Spleen (tissue), 13 donors: ENCODE measurements at places on chromosomes 1 and 21. TPM values are rescaled to one million over a fixed set of nuclear protein-coding genes. Genes with fewer than 3 reads are reported as not detected.
A peak's percentile ranks its signal among the peaks of the same experiment; 100 is the strongest.

GRCh38 chr21:31460980-31461379 lies 116.9 kb upstream of the TIAM1 start:
- no peak for DNase-seq

DNA sequence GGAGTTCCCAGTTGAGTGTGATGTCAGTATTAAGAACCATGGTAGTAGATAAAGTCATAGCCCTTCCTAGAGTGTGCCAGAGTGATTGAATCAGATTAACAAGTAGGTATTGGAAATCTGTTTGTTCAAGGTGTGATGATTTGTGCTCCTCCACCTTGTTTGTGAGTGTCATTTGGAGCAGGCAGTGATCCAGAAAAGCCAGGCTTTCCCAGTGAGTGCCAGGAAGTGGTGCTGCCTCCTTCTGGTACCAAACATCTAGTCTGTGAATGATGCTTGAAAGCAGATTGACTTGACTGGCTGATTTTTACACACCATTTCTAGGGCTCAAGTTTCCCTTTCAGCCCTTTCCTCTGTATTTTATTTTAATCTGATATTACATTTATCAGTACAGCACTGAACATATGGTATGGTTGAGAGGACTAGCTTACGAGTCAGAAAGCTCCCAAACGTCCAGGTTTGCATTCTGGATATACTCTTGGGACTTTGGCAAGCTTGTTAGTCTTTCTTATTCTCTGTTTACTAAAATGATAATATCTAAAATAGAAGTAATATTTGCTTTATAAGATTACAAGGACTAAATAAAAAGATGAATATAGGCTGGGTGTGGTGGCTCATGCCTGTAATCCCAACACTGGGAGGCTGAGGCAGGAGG lies 100.7 kb downstream of the PATJ start:
- no peak for DNase-seq

DNA sequence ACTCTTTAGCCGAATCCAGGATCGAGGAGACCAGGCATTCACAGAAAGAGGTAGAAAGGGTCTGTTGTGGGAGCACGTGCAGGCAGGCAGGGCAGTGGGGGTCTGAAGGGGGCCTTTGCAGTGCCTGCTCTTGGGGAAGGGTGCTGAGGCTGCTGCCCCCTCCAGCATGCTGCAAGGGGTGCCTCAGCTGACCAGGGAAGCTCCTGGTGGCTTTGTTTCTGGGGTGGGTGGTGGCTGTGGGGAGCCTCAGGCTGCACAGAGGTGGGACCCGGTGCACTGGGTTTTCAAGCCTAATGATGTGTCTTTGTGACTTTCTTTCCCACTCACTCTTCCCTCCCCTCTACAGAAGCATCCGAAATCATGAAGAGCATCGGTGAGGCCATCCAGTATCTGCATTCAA lies 41.5 kb upstream of the IL19 start:
- DNase-seq, result no peak

DNA sequence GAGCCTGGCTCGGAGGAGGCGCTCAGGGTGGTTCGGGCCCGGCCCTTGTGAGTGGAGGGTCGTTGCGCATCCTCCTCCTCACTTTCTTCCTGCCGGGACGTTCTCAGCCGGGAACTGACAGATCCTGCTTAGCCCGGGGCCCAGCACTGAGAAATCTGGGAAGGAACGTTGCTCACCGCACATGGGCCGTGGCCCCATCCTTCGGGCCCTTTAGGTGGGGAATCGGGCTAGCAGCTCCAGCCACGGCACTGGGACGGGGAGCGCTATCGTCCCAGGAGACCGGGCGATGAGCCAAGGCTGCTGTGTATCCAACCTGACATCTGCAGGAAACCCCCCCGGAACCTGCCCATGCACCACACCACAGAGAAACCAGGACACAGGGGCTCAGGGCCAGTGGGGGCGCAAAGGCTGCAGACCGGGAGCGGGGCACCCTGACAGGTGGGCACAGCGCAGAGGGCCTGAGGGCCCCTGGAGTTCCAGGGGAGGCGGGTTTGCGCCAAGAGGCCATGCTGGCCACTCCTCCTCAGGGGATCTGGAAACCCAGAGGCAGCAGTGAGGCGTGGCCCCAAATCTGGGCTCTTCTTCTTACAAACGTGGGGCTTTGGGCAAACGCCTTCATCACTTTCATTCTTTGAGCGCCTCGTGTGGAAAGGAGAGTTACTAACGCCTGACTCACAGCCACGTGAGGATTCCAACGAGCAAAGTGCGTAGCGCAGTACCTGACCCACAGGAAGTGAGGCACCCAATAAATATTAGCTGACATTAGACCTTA lies at the start of gene SH2D5:
TSS of gene SH2D5 (minus strand) at position 116 of the 772 bp plus-strand sequence. CDS start 4,659 bp downstream, outside the sequence.
- DNase-seq, result no peak

DNA sequence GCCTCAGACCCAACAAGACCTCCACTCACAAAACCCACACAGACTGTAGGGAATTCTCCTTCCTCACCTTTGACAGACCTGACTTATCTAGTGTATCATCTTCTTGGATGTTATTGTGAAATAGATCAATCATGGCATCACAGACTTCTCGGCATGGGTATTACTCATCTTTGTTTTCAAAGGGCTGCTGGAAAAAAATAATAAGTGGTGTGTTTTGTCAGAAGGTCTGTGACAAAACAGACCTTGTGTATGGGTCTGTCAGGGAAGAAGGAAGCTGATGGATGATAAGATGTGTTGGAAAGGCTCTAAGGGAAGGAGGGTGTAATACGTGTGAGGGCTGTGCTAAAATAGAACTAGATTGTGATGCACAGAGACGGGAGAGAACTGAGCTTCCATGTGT lies 13.9 kb upstream of the S100A7 start:
- no peak for DNase-seq

DNA sequence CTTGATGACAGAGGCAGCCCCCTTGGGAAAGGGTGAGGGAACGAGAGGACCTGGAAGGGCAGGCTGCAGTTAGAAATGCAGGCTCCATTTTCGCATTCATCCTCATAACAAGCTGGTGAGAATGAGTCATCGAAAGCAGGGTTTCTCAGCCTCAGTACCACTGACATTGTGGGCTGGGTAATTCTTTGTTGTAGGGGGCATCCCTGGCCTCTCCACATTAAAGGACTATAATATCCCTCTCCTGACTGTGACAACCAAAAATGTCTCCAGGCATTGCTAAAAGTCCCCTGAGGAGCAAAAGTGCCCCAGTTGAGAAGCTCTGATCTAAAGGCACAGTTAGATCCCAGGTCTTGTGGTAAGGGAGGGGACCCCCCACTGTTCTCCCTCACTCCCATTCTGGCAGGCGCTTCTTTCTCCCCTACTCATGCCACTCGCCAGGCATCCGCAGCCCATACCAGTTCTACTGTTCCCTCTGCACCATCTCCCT lies 20.4 kb downstream of the KCNN3 start:
- DNase-seq, result no peak

DNA sequence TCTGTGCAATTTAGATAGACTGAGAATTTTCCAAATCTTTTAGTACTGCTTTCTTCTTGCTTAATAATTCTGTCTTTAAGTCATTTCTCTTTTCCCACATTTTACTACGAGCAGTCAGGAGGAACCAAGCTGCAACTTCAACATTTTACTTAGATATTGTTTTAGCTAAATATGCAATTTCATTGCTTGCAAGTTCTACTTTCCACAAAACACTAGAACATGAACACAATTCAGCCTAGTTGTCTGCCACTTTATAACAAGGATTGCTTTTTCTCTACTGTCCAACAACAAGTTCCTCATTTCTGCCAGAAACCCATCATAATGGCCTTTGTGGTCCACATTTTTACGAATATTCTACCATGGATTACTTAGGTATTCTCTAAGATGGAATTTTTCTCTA lies 36.6 kb downstream of the SORT1 start:
- DNase-seq, result no peak

DNA sequence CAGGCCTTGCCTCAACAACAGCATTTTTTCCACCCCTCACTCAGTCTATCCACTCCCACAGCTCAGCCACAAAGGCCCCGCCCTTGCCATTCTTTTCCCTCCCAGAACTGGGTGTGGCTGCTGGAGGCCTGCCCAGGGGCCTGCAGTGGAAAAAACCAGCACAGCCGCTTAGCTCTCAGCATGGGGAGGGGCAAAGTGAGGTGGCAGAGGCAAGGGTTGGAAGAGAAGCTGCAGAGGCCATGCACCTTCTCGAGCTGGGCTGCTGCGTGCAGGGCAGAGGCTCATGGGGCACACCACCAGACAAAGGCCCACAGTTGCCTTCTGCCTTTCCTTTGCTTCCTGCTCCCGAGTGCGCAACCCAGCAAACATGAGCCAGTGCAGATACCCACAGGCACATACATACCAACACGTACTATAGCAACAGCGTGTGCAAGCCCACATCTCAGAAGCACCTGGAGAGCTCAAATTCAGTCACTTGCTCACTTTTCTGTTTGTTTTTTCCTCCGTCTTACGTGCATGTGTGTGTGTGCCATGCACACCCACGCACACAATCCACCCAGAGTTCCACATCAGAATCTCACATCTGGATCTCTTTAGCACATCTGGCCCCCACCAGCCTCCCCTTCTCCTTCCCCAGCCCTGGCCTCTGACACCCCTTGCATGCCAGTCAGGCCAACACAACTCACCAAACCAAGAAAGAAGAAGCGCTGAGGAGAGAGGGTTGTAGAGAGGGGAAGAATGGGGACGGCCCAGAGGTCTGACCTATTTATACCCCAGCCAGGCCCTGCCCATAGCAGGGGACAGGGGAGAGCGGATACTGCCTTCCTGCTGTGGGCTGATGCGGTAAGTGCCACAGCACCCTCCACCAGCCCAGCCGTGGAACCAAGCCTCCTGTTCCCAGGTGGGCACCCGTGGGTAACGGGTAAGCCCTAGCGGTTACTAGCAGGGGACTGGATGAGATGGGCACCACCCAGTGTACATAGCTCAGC lies at the start of gene S100A4:
TSS of gene S100A4 (minus strand) at position 740 of the 989 bp plus-strand sequence. CDS start 1,012 bp downstream, outside the sequence.
- DNase-seq, result peak; percentile 93

DNA sequence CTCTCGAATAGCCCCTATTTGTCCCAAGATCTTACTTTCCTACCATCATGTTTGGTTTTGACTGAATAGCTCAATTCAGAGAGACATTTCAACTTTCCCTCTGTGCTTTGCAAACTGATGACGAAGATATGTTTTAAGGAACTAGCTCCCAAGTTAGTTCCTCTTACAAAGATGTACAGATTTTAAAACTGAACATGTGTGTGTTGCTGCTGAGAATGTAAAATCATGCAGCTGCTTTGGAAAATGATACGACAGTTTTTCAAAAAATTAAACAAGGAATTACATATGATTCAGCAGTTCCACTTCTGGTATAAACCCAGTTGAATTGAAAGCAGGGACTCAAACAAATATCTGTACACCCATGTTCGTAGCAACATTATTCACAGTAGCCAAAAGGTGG lies 33.6 kb downstream of the KIF26B start:
- no peak for DNase-seq

DNA sequence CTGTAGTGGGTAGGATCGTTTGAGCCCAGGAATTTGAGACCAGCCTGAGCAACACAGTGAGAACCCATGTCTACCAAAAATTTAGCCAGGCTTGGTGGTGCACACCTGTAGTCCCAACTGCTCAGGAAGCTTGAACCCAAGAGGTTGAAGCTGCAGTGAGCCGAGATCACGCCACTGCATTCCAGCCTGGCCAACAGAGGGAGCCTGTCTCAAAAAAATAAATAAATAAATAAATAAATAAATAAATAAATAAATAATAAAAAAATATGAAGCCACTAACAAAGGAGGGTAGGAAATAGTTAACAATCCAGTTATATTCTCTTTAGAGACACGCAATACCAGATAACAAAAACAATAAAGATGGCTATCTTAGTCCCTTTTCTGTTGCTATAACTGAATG lies 11.9 kb upstream of the CBR3 start:
- no peak for DNase-seq

Gene GJA9
- polyA plus RNA-seq, result not detected

Gene DCDC2B
- not detected for polyA plus RNA-seq

Gene C1orf116
- 0.02 TPM for polyA plus RNA-seq

Gene PCBP3
- polyA plus RNA-seq, result 16.4 TPM

Gene DCST1
- not detected for polyA plus RNA-seq

Gene NRIP1
- 6.5 TPM for polyA plus RNA-seq

Gene LRRC39
- 0.96 TPM for polyA plus RNA-seq

Gene C1orf53
- polyA plus RNA-seq, result 3.2 TPM

Gene LCE6A
- not detected for polyA plus RNA-seq

Gene GABRD
- not detected for polyA plus RNA-seq
